ENCODE measurements at places on chromosomes 2 and 18. TPM values are rescaled to one million over a fixed set of nuclear protein-coding genes. Genes with fewer than 3 reads are reported as not detected.

- H3K27ac ChIP-seq: no peak overlapping the region
- H3K4me1 ChIP-seq: no peaks in the 10 kb centered on the region
- no peaks in the 10 kb centered on the region for H3K36me3 ChIP-seq
Observed at GRCh38 chr2:9142551-9143263, 63.9 kb upstream of the ASAP2 start.

- no peaks in the 10 kb centered on the region for H3K36me3 ChIP-seq
- H3K27ac ChIP-seq: no peak overlapping the region
- H3K4me3 ChIP-seq: no peak overlapping the region
- peak; percentile 16 for DNase-seq
Observed at GRCh38 chr2:176763851-176764404, 448.7 kb upstream of the HNRNPA3 start.

DNA sequence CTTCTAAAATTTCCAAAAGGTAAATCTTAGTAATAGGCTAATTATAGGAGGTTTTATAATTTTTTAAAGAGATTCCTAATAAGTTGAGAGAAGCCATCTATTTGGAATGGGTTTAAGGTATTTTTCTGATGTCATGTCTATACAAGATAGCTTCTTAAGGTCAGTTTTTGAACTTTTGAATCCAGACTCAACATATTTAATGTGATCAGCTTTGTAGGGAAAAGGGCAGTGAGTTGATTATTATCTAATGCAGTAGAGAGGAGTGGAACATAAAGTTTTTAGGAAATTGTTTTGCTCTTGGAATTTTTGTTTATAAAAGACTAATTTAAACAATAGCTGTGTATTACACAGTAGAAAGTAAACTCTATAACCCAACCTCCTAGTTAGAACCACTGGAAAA is 96.3 kb downstream of the PHLPP1 start:
- no peak overlapping the region for H3K27ac ChIP-seq
- peaks cover 9% of the 10 kb centered on the region for H3K4me1 ChIP-seq
- H3K4me3 ChIP-seq: no peak overlapping the region
- no peaks in the 10 kb centered on the region for H3K36me3 ChIP-seq
- H3K27me3 ChIP-seq: no peaks in the 10 kb centered on the region
- no peak for DNase-seq

DNA sequence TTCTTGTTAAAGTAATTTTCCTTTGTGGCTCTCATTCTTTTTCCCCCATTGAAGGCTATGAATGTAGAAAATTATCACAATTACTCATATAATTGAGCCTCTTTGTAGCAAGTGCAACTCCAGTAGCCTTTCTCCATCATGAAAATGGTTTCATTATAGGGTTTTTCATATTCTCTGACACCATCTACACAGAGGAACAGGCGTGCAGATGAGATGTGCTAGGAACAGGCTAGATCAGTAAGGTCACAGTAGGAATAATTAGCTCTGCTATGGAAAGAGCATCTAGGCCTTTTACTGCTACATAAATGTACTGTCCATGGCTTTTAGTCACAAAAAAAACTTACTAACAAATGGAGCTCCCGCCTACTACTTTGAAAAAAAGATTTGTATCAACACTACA is 12.6 kb upstream of the DLX1 start:
- no peaks in the 10 kb centered on the region for H3K27me3 ChIP-seq
- no peaks in the 10 kb centered on the region for H3K4me1 ChIP-seq
- H3K4me3 ChIP-seq: no peak overlapping the region
- no peak for DNase-seq

Gene HOXD13
- not detected for total RNA-seq

All from GM12878 (cell line).